Immature natural killer cell (primary cell): ENCODE measurements at places on chromosomes 7 and 10. TPM values are rescaled to one million over a fixed set of nuclear protein-coding genes. Genes with fewer than 3 reads are reported as not detected.

Gene LLCFC1
- not detected for polyA plus RNA-seq

Gene C10orf88
- polyA plus RNA-seq, result 5.9 TPM

Gene WDR86
- 2.2 TPM for polyA plus RNA-seq

Gene OIT3
- not detected for polyA plus RNA-seq

Gene TSPAN14
- polyA plus RNA-seq, result 363 TPM

Gene EXOC6
- 13.1 TPM for polyA plus RNA-seq

Gene CDK14
- polyA plus RNA-seq, result 0.22 TPM

Gene HIPK2
- 14.2 TPM for polyA plus RNA-seq

Gene LIPN
- polyA plus RNA-seq, result not detected

Gene DENND2A
- not detected for polyA plus RNA-seq

Gene GPR15LG
- not detected for polyA plus RNA-seq

DNA sequence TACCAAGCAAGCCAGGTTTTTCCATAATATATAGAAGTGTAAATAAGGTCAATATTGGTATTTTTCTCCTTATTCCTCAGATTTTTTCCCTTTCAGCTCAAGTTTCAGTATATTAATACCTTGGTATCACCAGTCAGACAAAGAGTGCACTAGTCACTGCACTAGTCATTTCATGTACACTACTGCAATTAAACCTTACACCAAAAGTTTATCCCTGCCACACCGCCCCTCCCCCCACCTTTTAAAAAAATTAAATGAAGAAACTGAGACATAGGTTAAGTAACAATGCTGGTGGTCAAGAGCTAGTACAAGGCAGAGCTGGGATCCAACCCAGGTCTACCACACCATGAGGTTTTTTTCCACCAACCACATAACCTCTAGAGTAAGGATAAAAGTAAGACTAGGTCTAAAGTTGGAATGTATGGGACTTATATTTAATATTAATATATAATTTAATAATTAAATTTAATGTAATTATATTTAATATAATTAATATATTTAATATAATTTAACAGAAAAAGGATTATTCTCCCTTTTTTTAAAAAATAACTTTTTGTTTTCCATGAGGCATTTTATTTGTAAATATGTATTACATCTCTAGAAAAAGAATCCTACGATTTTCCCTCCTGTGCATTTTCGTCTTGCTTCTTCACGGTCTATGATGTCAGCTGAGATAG, 68.5 kb downstream of the NT5C2 start:
- no peak for DNase-seq

- DNase-seq, result no peak
These were observed 85.5 kb downstream of the ETV1 start for GRCh38 chr7:13904007-13904406.

- DNase-seq, result peak; percentile 26
These were observed 199.5 kb downstream of the SKAP2 start for GRCh38 chr7:26664735-26665416.

- DNase-seq, result peak; percentile 57
These were observed 91.9 kb upstream of the JAZF1 start for GRCh38 chr7:28272461-28272877.

DNA sequence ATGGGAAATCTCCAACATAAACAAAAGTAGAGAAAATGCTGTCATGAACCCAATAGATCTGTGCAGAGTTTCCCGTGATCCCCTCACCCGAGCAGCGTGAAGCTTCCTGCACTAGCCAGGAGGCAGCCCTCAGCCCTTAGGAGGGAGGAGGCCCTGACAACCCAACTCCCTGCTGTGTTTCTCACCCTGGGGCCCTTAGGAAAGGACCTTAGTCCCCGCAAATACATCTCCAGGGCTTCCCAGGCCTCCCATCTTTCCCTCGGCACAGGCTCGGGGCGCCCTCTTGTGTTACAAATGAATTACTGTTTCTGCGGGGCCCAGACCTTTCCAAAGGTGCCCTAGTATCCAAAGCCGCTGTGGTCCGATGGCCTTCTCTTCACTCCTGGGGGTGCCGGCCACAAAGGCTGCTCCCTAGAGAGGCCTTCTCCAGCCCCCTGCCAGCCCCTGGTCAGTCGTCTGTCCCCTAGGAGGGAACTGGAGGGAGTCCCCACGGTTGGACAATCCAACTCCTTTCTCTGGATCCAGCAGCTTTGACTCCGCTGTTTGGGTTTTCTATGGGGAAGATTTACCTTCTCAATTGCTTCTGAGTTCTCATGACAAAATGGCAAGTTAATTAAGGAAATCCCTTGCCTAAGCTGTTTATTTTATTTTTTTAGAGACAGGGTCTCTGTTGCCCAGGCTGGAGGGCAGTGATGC, 49.9 kb upstream of the SH2B2 start:
- DNase-seq, result peak; percentile 8

- no peak for DNase-seq
These were observed 5.8 kb downstream of the TBRG4 start for GRCh38 chr7:45105588-45106188.

GRCh38 chr7:38007096-38007495, 86.7 kb downstream of the EPDR1 start:
- DNase-seq, result no peak

DNA sequence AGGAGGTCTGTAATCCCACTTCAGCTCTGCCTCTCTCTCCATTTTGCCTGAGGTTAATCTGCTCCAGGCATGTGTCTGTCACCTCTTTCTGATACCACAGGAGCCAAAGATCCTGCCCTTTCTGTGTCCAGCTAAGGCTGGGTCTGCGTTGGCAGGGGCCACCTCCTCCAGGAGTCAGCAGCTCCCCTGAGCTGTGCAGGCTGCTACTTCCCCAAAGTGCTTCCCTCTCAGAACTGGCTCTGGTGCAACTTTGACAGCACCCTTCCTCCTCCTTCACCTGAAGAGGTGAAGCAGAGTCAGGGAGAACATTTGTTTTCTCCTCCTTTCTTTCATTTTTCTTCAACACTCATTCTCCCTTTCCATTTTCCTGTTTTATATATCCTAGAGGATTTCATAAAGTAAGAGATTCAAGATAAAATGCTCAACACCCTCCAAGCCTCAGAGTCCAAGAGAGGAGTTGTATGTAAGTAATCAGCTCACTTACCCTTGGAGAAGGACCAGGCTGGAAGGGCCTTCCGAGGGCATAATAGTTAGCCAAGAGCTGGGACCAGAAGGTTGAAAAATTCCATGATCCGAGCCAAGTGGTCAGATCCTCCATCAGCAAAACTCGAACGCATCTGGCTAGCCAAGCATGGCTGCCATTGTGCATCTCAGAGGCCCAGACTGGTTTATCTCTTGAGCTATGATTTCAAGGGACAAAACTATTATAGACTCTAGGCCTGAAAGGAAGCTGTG, 257.3 kb downstream of the PTEN start:
- DNase-seq, result no peak

DNA sequence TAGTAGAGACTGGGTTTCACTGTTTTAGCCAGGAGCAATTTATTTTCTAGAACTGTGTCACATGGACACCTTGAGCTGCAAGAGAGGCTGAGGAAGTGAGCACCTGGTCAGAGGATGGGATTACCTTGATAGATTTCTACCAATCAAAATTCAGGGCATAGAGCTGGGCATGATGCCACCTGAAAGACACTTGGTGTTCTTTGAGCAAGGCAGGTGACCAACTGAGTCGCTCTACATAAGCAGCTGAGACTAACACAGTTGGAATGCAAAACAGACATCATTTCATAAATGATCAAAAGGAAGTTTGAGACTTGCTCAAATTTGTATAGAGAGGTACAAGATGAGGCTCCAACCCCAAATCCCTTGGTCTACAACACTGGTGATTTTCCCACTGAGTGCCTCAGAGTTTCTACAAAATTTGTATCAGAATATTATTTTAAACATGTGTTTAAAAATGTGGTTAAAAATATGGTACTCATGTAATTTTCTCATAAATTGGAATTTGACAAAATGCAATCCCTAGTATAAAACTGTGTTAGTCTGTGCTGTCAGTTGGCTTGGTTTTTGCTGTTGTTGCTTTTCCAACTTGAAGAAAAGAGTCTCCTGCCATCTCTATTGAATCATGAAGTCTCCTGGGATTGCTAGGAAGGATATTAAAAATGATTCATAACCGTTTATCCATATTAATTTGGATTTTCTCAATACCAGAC, 156.4 kb upstream of the MDFIC start:
- no peak for DNase-seq

- DNase-seq, result no peak
These were observed 24.1 kb upstream of the ZC3HAV1L start for GRCh38 chr7:139059905-139060304.

GRCh38 chr10:34816501-34817002, 1.5 kb upstream of the PARD3 start:
- no peak for DNase-seq

GRCh38 chr7:132420527-132420926, 155.7 kb downstream of the PLXNA4 start:
- no peak for DNase-seq

- DNase-seq, result no peak
These were observed 281.6 kb downstream of the AGMO start for GRCh38 chr7:15280078-15280733.

GRCh38 chr7:17405786-17406185, 107.3 kb downstream of the AHR start:
- DNase-seq, result no peak

GRCh38 chr7:66967029-66967428, 28.4 kb downstream of the SBDS start:
- no peak for DNase-seq

DNA sequence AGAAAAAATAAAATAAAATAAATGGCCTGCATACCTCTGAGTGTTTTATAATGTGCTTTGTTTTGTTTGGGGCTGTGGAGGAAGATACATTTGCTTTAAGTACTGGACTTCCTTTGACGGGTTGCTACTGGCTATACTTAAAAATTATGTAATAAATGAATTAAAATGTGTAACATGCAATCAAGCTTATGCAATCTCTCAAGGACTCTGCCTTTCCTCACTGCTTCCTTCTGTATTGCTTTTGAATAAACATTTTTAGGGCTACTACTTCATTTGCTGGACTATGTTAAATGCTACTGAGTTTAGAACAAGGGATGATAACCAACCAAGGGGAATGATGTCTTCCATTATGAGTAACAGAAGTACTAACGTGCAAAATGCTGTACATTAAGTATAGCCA, 91.6 kb downstream of the ETV1 start:
- no peak for DNase-seq

DNA sequence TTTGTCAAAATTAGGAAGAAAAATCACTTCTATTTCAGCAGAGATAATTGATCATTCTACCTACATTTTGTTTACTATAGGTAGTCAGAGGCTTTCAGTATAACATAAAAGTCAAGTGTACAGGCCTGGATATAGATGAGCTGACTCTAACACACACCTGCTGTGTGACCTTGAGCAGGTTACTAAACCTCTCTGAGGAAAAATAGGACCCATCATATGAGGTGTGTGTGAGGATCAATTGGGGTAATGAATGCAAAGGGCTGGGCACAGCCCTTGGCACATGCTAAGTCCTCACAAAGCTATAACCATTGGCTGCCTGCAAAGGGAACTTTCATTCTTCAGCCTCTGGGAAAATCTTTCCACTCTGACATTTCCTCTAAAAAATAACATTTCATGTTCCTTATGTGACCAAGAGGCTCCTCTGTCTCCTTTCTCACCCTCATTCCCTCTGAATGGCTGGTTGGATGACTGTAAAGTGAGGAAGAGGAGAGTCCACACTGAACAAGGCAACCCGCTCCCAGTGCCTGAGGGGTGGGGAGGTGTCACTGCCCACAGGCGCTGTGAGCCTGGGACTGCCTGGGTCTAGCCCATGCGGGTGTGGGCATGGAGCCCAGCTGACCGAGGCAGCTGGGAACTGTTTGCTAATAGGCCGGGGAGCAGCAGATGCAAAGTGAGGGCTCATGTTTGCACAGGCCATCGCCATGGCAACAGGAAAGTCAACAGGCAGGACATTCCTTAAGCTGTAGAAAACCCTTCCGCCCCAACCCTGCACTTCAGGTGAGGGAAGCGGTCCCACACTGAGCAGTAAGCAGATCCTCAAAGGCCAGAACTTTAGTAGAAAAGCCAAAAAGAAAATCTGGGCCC, 36.8 kb downstream of the MYOF start:
- DNase-seq, result no peak

GRCh38 chr7:4164556-4164955, 517.5 kb upstream of the FOXK1 start:
- no peak for DNase-seq

GRCh38 chr10:88205842-88206446, 342.5 kb downstream of the PTEN start:
- no peak for DNase-seq

DNA sequence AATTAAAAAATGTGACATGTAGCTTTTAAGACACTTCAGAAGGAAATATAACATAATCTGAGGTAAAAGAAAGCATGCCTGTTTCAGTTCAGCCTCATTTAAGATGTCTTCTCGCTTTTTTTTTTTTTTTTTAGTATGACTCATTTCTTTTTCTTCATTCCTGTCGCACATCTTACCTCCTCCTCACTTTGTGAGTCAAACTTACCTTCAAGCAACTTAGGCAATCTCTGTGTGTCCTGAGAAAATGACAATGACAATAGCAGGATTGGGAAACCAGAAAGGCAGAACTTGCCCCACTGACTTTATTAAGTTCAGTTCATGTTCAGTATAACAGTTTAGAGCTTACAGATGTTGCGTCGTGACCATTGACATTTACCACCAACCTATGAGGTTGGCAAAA, 7.7 kb downstream of the PTN start:
- DNase-seq, result no peak

GRCh38 chr10:62826273-62826672, 10.1 kb upstream of the EGR2 start:
- DNase-seq, result no peak

GRCh38 chr10:44990302-44990655, 10.4 kb upstream of the ZNF22 start:
- DNase-seq, result no peak

DNA sequence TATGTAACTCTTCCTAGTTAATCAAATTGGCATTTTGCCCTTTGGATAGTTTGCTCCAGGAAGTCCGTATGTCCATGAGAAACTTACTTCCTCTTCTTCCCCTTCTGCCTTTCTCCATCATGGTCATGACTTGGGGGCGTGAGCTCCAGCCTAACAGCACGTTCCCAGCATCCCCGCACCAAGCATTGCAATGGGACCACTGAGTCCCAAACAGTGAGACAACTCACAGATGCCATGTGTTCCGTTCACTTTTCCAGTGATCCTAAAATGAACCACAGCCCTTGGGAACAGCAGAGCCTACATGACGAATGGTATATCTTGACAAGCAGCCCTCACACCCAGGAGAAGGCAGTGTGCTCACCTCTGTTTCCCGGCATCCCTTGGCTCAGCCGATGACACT, 10.7 kb downstream of the BTBD16 start:
- no peak for DNase-seq

GRCh38 chr7:7979558-7979957, 11.0 kb downstream of the GLCCI1 start:
- DNase-seq, result no peak

DNA sequence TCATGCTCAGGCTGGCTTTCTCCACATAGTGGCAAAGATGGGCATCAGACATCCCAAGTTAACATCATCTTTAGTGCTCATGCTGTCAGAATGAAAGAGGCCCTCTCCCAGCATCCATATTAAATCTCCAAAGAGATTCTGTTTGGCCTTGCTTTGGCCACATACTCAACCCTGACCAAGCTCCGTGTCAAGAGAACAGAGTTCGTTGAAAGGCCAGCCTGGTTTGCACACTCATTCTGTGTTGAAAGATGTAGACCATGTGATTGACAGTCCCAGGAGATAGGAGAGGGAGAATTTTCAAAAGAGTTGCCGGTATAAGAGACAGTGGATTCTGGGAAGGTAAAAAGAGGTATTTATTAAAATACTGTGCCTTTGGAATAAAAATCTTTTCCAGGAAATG, 19.7 kb downstream of the MET start:
- no peak for DNase-seq

GRCh38 chr7:140671966-140672365, 779 bp upstream of the ADCK2 start:
- DNase-seq, result no peak
